ENCODE measurements at places on chromosomes 1 and 21.
A peak's percentile ranks its signal among the peaks of the same experiment; 100 is the strongest.

DNA sequence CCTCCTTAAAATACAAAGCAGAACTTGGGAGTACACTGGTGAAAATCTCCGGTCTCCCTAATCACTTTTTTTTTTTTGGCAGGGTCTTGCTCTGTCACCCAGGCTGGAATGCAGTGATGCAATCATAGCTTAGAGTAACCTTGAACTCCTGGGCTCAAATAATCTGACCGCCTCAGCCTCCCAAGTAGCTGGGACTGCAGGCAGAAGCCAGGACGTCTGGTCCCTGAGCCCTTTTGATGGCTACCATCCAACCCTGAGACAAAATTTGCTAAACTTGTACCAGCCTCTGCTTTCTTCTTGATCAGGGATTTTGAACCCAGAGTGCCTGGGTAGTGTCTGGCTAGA, 4.1 kb downstream of the L1TD1 start:
- no peak for DNase-seq

DNA sequence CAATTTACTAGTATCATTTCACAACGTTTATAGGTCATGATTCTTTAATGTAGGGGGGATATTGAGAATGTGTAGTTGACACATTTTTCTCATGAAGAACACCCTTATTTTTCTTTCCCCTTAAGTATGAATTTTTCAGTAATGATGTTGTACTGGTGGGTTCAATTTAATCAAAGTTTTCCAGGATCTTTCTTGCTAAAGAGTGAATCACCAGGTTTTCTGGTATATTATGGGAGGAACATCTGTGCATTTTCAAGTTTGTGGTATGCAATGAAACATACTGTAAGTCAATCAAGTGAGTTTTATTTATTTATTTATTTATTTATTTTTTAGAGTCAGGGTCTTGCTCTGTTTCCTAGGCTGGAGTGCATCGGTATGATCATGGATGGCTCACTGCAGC, 221.2 kb upstream of the PTGFR start:
- DNase-seq: no peak

- no peak for DNase-seq
Observed at GRCh38 chr1:51276286-51276685, 40.2 kb downstream of the RNF11 start.

GRCh38 chr1:35554266-35555211, 2.7 kb downstream of the KIAA0319L start:
- no peak for DNase-seq

DNA sequence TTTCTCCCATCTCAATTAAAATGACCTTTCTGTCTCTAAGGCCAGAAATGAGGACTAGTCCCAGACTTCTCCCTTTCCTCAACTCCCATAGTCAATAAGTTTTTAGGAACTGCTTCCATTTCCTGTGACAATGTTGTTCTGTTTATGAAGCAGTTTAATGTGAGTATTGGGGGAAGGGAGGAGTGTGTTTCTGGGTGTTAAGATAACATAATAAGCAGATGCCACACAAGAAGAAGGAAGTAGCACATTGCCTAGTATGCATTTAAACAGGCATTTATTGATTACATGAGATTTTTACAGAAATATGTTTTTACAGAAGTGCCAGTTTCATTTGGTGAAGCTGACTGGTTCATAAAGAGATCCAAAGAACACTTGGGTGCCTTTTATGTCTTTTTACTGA, 65.6 kb upstream of the TNR start:
- no peak for DNase-seq

DNA sequence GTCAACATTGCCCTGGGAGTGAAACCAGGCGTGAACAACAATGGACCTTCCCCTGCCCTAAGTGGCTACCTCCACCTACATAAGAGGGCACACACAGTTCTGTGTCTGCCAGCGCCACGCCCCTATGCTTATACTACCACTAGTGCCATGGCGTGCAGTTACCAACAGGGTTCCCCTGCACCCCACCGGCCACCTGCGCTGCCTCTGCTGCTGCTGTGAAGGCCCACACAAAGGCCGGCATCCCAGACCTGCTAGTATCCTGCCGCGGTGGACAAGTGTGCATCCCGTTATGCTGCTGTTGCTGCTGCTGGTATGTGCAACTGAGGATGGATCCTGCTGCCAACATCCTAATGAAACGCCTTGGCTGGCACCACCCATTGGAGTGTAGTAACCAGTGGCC, 75.7 kb downstream of the INTS7 start:
- no peak for DNase-seq

GRCh38 chr1:56156971-56157876, 422.1 kb downstream of the PLPP3 start:
- DNase-seq: no peak

GRCh38 chr1:155669233-155670162, 19.1 kb downstream of the YY1AP1 start:
- DNase-seq: no peak

- DNase-seq: no peak
Observed at GRCh38 chr21:44487831-44488230, 32.5 kb downstream of the LRRC3 start.

- DNase-seq: no peak
Observed at GRCh38 chr1:10286244-10286643, 75.9 kb downstream of the KIF1B start.

DNA sequence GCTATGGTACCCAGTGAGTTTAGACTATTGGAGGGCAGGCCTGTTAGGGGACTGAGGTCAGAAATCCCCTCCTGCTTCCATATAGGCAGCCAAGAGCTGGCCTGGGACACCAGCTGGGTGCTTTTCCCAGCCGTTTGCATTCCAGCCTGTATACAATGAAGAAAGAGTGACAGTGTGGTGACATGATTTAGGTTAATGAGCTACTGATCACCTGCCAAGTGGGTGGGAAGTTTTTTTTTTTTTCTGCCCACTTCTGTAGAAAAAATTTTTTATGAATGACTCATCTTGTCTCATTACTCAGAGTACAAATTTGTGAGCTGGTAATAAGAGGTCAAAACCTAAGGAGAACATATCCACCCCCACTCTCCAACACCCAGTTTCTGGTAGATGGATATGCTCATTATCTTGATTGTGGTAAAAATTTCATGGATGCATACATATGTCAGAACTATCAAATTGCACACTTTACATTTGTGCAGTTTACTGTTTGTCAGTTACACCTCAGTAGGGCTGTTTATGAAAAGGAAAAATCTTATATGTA, 16.4 kb upstream of the CGN start:
- no peak for DNase-seq

GRCh38 chr1:14624941-14625340, 26.5 kb downstream of the KAZN start:
- no peak for DNase-seq

DNA sequence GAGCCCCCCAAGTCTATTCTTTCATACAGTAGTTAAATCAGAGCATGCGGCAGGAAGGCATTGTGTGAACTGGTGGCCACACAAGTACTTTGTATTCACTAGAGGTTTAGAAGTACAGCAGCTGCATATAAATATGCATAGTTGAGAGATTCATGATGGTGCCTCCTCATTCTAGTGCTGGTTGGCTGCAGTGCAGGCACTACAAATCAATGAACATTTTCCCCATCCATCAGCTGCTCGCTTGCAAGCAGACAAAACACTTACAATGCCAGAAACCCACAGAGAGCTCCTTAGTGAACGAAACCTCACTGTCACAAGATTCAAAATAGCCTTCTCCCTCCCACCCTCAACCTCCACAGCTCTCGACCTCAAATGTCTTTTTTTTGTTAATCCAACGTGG, 726.2 kb downstream of the USP25 start:
- no peak for DNase-seq

- DNase-seq: no peak
Observed at GRCh38 chr1:99005537-99005942, 879 bp upstream of the PLPPR5 start.

- no peak for DNase-seq
Observed at GRCh38 chr1:95094923-95095322, 22.2 kb upstream of the ALG14 start.

GRCh38 chr1:201694608-201695335, 134.2 kb upstream of the IPO9 start:
- no peak for DNase-seq

- DNase-seq: no peak
Observed at GRCh38 chr21:38527737-38528136, 29.5 kb upstream of the ERG start.

DNA sequence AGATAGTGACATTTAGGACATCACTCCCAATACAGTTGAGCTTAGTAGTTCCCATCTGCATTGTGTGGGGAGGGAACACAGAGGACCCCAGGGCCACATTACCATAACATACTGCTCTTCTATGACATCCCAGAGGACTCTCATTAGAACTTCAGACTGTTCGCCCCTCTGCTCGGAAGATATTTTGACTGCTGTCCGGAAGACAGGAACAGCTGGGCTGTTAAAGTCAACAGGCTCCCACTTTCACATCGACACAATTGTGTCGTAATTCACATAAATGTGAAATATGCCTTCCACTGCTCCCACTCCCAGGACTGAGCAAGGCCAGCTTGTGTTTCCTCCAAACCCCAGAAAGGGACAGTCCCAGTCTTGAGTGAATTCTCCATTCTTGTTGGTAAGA, 158.4 kb downstream of the SEC16B start:
- DNase-seq: no peak

DNA sequence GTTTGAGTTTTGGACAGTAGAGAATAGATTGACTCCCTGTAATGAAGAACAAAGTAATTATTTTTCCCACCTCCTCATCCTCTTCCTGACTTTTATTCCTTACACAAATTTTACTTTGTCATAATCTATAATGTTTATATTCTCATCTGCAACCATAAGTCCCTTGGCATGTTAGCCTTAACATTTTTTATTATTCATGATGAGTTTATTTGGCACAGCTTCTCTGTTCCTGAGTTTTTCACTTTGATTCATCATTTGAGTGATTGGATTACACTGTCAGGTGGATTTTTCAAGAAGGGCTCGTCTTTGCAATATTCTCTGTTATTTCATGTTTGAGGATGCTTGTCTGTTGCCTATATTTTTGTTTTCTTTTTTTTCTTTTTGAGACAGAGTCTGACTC, 35.7 kb downstream of the TNFRSF8 start:
- no peak for DNase-seq

DNA sequence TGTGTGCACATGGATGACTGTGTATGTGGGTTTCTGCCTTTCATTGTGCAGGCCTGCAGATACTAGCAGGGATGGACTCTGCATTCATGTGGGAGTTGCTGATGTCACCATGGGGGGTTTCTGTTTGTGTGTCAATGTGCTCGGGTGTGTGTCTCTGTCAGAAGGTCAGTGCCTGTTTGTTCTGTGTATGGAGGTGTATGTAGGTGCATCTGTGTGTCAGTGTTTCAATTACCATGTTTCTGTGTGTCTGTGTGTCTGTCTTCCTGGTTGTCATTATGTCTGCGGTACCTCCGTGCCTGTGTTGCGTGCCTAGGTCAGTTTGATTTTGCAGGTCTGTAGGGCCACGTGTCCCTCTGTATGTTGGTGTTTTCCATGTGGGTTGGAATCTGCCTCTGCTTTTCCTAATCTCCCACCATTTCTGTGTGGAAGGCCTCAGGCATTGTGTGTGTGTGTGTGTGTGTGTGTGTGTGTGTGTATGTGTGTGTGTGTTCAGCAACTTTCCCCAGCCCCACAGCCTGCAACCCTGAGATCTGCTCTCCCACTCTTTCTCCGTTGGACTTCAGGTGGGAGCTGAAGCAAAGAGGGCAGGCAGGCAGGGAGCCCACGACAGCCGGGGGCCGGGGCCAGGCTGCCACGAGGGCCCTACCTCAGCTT, 36.7 kb upstream of the WASF2 start:
- no peak for DNase-seq

DNA sequence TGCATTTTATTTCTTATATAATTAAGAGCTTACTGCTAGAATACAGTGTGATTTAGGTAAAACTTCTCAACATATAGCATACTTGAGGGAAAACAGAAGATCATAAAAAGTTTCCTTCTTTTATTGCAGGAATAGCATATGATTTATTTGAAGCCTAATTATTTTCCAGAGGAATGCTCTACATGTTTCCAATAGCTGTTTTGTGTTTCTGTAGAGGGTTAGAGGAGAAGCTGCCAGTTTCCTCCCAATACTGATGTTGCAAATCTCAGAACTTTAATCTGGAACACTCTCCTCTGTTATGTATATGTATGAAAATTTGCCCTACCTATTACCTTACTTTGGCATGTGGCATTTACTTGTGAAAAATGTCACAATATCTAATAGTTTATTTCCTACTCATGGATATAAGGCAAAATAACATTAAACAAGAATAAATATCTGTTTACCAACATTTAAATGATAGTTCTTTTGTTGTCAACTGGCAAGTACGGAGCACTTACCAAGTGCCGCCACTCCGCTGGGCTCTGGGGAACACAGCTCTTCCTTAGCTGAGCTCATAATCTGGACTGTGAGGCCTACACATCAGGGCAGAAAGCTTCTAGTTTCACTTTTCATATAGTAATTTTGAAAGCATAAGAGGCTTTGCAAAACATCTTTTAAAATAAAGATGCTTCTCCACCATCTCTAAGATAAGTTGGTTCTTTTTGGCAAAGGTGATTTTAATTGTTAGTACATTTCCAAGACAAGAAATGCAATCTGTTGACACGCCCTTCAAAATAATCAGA, 239.8 kb upstream of the C1orf105 start:
- no peak for DNase-seq

GRCh38 chr1:24020025-24020424, 39.9 kb upstream of the SRSF10 start:
- no peak for DNase-seq

GRCh38 chr1:3068564-3069431, at the start of gene PRDM16:
PRDM16 (plus strand) TSS chr1:3069203; CDS start chr1:3069260, 57 bp downstream.
- peak; percentile 84 for DNase-seq

DNA sequence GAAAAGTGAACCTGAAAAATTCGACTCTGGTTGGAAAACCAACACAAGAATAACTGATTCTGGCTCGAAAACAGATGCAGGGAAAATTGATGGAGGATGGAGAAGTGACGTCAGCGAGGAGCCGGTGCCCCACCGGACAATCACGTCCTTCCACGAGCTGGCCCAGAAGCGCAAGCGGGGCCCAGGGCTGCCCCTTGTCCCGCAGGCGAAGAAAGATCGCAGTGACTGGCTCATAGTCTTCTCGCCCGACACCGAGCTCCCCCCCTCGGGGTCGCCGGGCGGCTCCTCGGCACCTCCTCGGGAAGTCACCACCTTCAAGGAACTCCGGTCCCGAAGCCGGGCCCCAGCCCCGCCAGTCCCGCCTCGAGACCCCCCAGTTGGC, 1.9 kb downstream of the RUSC1 start:
- DNase-seq: no peak

DNA sequence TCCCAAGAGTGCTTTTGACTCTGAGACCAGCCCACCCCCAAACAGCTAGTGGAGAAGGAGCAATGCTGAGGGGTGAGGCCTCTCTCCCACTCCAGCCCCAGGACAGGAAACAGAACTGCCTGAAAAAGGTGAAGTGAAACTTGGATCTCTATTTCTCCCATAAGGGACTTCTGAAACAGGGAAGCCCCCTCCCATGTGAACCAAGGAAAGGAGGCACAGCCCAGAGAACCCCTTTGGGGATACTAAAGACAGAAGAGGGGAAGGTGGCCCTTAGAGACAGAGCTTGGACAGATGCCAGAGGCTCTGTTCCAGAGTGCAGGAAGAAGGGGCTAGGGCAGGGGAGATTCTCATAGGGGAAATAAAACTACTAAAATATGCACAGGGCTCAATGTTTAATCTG, 2.9 kb downstream of the TNFAIP8L2 start:
- no peak for DNase-seq

- DNase-seq: no peak
Observed at GRCh38 chr1:160169553-160170399, 18.4 kb downstream of the ATP1A4 start.

GRCh38 chr1:112255080-112255479, 140.9 kb upstream of the CTTNBP2NL start:
- DNase-seq: no peak

- DNase-seq: no peak
Observed at GRCh38 chr1:8871965-8872399, 6.5 kb downstream of the ENO1 start.

GRCh38 chr1:178385662-178386061, 111.1 kb downstream of the CLEC20A start:
- no peak for DNase-seq

Measured in HuH-7.5 (cell line).